Stimulated activated CD4-positive, alpha-beta T cell treated with anti-CD3 and anti-CD28 coated beads, TNF-alpha, amount 100 ng/mL, for 24 hours (primary cell): ENCODE measurements at places on chromosomes 6 and 20.

DNA sequence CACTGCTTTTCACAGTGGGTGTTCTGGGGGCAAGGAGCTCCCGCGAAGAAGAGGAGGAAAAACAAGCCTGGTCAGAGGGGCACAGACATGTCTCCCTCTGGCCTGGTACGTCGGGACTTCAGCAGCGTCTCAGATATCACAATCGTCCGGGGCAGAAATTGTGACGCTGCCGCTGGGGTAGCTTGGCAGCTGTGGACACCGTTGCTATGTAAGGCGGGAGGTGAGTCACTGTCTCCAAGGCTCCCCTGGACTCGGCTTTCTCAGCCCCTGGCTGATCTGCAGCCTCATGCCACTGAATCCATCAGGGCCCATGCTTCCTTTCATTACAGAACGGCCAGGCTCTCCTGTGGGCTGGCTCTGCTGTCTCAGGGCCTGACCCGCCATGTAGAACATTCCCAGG lies 98.7 kb downstream of the SULF2 start:
- DNase-seq, result no peak

- no peak for DNase-seq
Measured at GRCh38 chr6:136067731-136068341, 182.3 kb downstream of the MTFR2 start.

DNA sequence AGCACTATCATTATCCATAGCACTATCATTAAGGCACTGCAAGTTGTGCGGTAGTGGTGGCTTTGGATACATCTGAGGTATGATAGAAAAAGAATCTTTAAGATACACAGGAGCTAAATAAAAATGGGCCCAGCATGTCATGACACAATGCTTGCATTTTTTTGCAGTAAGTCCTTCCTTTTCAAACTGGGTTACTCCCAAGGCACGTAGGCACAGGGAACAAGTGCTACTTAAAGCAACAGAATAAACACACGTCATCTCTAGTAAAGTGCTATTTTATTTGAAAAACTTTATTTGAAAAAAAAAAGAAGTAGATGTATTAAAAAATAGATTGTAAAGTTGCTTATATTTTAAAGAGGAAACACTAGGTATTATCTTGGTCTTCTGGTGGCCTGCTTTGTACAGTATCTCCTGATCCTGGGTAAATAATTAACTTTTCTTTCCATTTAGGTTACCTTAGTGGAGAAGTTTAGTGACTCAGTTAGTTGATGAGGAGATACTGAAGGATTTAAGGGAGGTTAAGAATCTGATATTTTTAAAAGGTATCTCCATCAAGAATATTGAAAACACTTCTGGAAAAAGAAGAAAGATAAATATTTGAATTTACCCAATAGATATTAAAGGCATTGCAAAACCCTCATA lies 129.6 kb downstream of the EDN1 start:
- no peak for DNase-seq

DNA sequence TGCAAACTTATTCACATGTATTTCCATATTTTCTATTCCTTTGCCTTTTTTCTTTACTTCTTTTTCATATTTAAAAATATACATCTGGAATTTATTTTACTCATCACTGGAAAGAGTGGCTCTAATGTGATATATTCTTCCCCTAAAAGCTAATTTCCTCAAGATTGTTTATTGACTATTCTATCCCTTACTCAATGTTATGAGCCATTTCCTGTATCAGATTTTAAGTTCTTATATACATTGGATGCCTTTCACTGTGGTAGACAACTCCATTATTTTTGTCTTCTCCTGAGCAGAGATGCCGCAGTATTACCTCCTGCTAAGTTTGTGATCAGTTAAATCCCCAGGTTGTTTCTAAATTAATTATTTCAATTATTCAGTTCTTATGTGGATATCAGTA lies 418.4 kb upstream of the JAG1 start:
- DNase-seq, result no peak

- DNase-seq, result no peak
Measured at GRCh38 chr6:19446570-19446969, 390.6 kb upstream of the ID4 start.

DNA sequence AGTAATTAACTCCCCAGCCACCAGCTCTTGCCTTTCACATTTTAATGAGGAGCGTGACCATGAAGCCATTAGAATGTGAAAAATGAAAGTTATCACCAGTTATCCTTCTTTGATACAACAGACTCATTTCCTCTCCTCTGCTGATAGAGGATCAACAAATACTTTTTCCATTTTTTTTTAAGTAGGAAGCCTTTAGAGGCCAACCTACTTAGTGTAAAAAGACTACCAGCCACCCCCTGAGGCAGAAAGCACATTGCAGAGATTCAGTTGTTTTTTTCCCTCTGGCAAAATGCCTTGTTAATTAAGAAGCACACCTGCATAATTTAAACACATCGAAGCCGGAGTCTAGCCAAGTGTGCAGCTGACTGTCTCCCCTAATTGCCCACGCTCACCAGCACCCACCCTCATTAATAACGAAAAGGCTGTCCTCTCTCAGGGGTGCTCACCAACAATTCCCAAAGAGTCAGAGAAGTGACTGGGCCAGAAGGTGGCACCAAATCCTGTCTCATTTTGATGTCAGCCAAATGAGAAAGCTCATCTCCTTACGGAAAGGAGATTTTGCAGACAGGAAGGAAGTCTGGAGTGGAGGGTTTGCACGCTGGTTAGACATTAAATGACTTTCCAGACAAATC lies 60.9 kb upstream of the MC3R start:
- DNase-seq, result no peak

DNA sequence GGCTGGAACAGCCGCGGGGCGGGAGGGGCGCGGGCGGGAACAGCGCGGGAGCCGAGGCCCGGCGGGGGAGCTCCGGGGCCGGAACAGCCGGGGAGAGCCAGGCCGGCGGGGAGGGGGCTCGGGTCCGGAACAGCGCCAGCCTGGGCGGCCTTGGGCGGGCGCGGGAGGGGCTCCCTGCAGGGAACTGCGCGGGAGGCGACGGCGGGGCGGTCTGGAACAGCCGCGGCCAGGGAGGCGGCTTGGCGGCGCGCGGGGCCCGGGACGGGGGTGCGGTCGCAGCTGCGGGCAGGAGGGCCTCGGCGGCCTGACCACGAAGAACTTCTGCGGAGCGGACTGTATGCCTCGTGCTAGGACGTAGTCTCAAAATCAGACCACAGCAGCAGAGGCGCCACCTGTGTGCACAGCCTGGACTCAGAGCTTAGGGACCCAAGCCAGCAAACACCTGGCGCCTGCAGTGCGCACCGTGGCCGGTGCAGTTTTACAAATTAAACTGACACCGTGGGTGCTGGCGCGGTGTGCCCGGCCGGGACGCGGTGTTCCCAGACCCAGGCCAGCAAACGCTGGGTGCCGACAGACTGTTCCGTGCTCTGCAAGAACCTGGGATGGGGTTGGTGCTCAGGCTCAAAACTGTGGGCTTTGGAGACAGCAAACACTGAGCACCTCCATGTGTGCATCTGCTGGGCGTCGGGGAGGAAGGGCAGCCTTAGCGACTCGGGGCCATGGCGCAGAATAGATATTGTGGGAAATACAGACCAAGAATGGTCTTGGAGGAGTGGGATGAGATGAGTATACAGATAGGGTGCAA lies 572 bp downstream of the ZNF341 start:
- DNase-seq, result peak; percentile 64

DNA sequence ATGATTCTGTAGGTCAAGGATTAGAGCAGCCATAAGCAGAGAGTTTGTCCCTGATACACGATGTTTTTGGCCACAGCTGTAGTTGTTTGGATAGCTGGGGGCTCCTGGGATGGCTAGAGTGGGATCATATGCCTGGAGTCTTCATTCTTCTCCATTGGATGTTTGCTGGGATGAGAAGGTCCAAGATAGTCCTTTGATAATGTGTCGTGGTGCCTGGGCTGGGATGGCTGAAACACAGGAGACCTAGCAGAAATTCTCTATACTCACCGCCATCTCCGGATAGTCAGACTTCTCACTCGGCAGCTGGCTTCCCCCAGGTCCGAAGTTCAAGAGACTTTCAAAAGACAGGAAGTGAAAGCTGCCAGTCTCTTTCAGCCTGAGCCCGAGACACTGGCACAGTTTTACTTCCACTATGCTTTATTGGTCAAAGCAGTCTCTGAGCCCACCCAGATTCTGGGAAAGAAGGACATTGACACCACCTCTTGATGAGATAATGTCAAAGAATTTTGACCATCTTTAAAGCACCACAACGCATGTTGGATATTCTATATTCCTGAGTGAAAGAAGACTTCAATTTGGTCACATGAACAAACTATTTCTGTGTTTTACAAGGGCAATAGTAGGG lies 16.0 kb downstream of the MARCKS start:
- DNase-seq, result no peak

DNA sequence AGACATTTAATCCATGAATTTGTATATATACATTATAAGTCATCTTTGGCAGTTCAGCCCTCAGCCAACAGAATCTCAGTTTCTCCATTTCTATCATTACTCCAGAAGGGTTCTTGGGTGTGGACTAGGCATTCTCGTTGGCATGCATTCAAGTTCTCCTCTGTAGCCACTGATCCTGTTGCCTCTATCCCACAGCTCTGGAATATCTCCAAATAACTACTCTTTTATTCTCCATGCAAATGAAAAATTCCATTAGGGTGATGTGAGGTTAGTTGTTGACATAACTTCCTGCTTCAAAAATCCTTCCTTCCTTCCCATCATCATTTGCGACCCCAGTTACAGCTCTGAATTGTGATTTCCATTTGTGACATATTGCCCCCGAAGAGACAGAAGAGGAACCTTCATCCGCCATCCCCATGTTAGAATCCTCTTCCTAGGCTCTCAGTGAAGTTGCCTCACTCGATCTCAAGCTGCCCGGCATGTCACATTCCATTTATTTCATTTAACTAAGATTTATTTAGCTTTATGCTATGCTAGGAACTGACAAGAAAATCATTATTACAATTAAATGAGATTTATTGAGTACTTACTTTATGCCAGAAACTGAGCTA lies 93.7 kb upstream of the EDN1 start:
- DNase-seq, result no peak

- no peak for DNase-seq
Measured at GRCh38 chr6:42530751-42531150, 33.1 kb upstream of the UBR2 start.

- no peak for DNase-seq
Measured at GRCh38 chr20:37144856-37145404, 34.2 kb upstream of the RPN2 start.

- DNase-seq, result peak; percentile 0
Measured at GRCh38 chr20:5863040-5863833, 87.1 kb downstream of the TRMT6 start.

DNA sequence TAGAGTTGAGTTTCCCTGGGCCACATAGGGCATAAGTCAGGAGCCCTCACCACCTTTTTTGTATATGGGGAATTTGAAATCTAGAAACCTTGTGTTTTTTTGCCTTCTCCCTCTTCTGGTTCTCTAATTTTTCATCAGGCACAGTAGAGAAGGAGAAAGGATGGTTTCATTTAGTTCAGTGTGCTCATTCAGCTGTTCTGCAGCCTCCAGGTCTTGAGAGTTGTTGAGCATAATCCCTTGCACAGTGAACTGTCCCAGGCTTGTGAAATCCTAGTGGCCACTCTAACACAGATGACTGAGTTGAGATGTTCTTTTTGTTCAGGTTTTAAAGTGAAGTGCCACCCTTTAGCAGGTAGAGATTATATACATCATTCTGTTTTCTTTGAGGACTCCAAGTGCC lies 183.5 kb downstream of the CDKAL1 start:
- DNase-seq, result no peak

DNA sequence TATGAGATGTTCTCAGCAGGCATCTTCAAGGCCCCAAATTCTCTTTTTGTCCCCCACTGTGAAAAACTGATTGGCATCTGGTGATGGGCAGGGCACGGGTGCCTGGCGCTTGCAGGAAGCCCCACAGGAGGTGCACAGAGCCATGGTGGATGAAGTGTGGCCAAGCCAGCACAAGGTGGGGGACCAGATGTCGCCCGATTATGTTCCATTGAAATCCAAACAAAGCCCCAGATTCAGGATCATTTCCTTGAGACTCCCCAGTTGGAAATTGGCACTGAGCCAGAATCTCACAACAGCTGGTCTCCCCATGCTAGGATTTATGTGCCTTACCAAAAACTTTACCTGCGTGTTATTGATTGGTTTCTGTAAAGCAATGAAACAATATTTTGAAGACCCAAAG lies 186.1 kb downstream of the ADAT2 start:
- no peak for DNase-seq

GRCh38 chr6:36755435-36756348 lies 58.1 kb downstream of the RAB44 start:
- DNase-seq, result peak; percentile 68

DNA sequence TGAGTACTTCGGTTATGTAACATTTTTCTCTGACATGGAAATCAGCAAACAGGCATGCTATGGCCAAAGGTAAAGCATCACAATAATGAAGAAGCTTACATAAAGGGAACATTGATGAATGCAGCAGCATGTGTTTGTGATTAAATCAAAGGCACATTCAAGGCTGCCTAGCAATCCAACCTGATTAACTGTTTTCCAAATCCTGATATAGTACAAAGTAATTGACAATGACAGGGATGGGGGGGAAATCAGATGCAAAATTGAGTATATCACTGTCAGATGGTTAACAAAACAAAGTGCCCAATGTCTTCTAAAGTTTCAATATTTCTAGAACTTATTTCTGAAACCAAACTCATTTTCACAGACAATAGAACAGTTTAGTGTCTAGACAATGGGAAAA lies 39.2 kb upstream of the B3GAT2 start:
- DNase-seq, result no peak

DNA sequence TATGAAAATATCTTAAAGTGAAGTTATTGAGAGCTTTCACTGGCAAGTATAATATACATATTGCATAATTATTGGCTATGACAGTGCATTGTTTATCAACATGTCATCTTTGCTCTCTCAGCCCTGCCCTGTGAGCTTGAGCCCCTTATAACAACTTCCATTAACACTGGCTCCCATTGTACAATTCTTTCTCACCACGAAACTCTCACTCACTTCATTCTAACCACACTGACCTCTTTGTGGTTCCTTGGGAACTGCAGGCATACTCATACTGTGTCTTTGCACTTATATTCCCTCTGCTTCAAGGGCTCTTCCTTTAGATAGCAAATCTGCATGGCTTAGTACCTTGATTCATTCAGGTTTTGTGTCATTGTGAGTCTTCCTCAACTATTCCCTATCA lies 411.8 kb downstream of the CDKAL1 start:
- DNase-seq, result no peak

DNA sequence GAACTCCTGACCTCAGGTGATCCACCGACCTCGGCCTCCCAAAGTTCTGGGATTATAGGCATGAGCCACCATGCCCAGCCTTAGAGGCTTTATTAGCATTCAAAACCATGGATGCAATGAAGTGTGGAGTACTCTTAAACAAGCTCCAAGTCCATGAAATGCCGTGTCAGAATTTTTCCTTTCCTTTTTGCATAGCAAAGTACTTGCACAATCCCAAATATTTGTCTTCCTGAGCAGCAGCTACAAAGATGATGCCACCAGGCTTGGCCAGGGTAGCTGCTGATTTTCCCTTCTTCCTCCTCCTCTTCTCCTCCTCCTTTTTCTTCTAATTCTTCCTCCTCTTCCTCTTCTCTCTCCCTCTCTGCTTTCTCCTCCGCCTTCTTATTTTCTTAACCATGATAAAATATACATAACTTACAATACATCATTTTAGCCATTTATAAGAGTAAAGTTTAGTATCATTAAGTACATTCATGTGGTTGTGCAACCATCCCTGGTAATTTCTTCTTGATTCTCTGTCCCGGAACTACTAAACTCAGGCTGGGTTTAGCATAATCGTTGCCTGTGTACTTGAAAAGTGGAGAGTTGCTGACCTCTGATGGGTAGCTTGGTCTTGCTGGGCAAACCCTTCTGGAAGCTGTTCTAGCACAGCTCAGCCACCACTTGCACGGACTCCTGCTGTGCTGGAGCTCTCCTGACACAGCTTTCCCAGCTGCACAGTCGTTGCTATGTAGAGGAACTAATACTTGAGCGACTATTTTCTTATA lies 20.3 kb downstream of the MUCL3 start:
- no peak for DNase-seq
